ENCODE measurements at places on chromosomes 11 and 22. TPM values are rescaled to one million over a fixed set of nuclear protein-coding genes. Genes with fewer than 3 reads are reported as not detected.

BRSK2 gene
- 20.3 TPM for total RNA-seq

GRCh38 chr22:27783436-27784119, 18.0 kb downstream of the MN1 start:
- peaks cover 53% of the 10 kb centered on the region for H3K4me1 ChIP-seq
- peaks cover 4% of the 10 kb centered on the region for H3K27me3 ChIP-seq
- no peak for DNase-seq
- no peaks in the 10 kb centered on the region for H3K36me3 ChIP-seq
- no peak overlapping the region for H3K4me3 ChIP-seq

DNA sequence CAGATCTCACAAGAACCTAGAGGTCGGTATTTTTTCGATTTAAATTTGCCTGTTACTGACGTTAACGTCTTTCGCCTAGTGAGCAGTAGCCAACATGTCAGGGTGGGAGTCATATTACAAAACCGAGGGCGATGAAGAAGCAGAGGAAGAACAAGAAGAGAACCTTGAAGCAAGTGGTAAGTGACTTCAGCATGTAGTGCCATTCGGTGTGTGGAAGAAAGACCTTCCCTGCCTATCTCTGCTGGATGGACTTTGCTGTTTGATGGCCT, 750 bp downstream of the XRCC6 start:
- H3K4me1 ChIP-seq: peaks cover 15% of the 10 kb centered on the region
- H3K36me3 ChIP-seq: peaks cover 30% of the 10 kb centered on the region
- no peaks in the 10 kb centered on the region for H3K27me3 ChIP-seq
- peak overlapping the region; percentile 80 for H3K4me3 ChIP-seq

DNA sequence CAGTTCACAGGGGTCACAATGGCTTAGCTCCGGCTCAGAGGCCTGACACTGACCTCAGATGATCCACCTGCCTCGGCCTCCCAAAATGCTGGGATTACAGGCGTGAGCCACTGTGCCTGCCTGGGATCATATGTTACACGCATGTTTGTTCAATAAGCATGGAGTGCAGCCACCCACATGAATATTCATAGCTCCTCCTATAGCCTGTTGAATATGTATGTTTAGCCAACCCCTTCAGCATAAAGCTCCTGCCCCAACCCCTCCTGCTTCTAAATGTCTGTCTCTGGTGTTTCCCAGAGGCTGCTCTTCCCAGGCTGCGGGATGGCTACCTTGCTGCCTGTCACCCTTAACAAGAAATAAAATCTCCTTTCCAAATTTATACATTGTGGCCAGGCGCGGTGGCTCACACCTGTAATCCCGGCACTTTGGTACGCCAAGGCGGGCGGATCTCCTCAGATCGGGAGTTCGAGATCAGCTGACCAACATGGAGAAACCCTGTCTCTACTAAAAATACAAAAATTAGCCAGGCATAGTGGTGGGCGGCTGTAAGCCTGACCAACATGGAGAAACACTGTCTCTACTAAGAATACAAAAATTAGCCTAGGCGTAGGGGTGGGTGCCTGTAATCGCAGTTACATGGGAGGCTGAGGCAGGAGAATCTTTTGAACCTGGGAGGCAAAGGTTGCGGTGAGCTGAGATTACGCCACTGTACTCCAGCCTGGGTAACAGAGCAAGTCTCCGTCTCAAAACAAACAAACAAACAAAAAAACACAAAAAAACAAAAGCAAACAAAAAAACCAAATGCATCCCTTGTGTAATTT, 1.1 kb upstream of the APOBEC3F start:
- no peak for DNase-seq
- no peaks in the 10 kb centered on the region for H3K27me3 ChIP-seq
- H3K4me1 ChIP-seq: peaks cover 38% of the 10 kb centered on the region

- H3K4me1 ChIP-seq: peaks cover 30% of the 10 kb centered on the region
- no peaks in the 10 kb centered on the region for H3K36me3 ChIP-seq
- peaks cover 36% of the 10 kb centered on the region for H3K27me3 ChIP-seq
- peak overlapping the region; percentile 70 for H3K4me3 ChIP-seq
- no peak overlapping the region for H3K27ac ChIP-seq
These were observed 819 bp upstream of the KCNQ1OT1 start for GRCh38 chr11:2700415-2701211.

B4GALNT4 gene
- 92.6 TPM for total RNA-seq

- peaks cover 93% of the 10 kb centered on the region for H3K36me3 ChIP-seq
- no peak overlapping the region for H3K4me3 ChIP-seq
- H3K4me1 ChIP-seq: no peaks in the 10 kb centered on the region
- no peak for DNase-seq
- H3K27me3 ChIP-seq: no peaks in the 10 kb centered on the region
- no peak overlapping the region for H3K27ac ChIP-seq
These were observed 29.4 kb upstream of the TTC36 start for GRCh38 chr11:118497831-118498230.

PRDM11 gene
- 10.4 TPM for total RNA-seq

DNA sequence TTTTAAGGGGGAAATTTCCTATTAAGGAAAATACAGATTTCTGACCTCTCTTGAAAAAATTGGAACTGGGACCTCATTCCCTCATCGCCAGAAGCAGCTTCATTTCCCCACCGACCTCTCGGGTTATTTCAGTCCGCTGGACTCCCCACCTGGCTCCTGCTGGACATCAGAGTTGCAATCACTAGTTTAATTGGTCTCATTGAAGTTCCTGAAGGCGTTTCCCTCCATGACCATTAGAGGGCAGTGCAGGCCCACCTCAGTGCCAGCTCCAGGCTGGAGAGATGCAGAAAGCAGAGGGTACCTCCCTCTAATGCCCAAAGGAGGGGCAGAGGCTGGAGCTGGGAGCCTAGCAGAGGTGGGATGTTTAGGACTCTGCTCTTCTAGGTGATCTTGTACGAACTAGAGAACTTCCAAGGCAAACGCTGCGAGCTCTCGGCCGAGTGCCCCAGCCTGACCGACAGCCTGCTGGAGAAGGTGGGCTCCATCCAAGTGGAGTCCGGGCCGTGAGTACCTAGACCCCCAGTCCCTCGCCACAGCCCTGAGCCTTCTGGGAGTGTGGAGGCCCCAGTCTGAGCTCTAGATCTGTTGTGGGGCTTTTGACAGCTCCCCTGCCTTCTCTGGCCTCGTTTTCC, 2.7 kb downstream of the CRYBB3 start:
- H3K27ac ChIP-seq: no peak overlapping the region
- no peak overlapping the region for H3K4me3 ChIP-seq
- H3K36me3 ChIP-seq: no peaks in the 10 kb centered on the region

DNA sequence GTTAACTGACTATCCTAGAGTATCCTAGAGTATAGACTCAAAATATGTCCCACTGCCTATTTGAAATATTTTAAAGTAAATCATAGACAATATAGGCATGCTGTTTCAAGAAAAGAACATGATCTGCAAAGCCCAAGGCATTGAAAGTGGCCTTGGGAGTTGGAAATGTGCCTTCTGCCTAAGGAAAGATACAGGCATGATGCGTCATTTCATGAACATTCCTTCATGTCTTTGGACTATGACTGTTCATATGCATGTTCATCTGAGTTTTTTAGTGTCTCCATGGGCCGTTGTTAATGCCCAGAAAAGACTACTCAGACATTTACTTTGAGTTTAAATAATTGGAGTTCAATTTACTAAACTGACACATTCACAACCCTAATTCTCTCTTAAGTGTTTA, 69.7 kb upstream of the PRDM11 start:
- no peaks in the 10 kb centered on the region for H3K4me1 ChIP-seq
- no peak overlapping the region for H3K27ac ChIP-seq
- no peaks in the 10 kb centered on the region for H3K36me3 ChIP-seq
- H3K4me3 ChIP-seq: no peak overlapping the region
- DNase-seq: no peak
- H3K27me3 ChIP-seq: no peaks in the 10 kb centered on the region

DNA sequence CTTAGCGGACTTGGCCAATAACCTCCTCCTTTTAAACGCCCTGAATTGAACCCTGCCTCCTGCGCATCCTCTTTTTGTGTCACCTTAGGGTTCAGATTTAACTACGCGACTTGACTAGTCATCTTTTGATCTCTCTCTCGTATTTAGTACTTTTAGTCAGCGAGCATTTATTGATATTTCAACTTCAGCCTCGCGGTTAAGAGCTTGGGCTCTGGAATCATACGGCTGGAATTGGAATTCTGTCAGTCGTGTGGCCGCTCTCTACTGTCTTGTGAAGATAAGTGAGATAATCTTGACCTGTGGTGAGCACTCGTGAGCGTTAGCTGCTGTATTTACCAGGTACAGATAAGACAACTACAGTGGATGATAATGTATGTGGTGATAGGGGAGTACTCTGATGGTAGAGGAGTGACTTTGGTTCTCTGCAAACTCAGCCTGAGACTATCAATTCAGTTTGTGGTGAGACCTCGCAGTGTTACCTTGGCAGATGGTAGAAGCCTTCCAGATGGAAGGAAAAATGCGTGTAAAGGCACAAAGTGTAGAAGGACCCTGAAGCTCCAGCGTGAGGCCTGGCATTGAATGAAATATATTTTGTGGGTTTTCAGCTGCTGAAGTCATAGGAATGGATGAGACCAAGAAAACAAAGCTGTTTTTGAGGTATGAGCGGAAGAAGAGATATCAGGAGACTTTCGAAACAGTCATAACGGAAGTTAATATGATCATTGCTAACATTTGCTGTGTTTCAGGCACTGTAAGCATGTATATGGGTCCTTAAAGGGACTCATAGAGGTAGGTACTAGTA, 682 bp downstream of the ATM start:
- H3K4me3 ChIP-seq: peak overlapping the region; percentile 86
- H3K4me1 ChIP-seq: peaks cover 32% of the 10 kb centered on the region
- H3K27me3 ChIP-seq: no peaks in the 10 kb centered on the region
- no peak for DNase-seq
- H3K36me3 ChIP-seq: peaks cover 6% of the 10 kb centered on the region
- H3K27ac ChIP-seq: peak overlapping the region; percentile 92

DNA sequence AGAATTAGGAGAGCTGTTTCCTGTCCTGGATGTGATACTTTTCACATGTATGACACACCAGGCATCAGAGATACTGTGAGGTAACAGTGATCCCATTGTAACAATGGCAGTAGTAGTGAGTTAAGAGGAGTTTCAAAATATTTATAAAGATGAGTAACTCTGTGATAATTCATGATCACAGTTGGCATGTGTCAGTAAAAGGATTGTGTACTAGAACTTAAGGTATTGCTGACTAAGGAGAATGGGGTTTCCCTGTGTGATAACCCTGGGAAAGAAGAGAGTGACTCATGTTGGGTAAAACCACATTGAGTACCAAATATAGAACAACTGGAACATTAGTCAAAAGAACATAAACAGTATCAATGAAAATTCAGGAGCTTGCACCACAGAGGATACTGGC, 22.9 kb upstream of the SLC5A1 start:
- H3K4me3 ChIP-seq: no peak overlapping the region
- no peak for DNase-seq
- no peak overlapping the region for H3K27ac ChIP-seq
- 0 out of 2 replicates have a peak, but pooled peaks cover 3% of the 10 kb centered on the region for H3K27me3 ChIP-seq
- H3K4me1 ChIP-seq: 0 out of 2 replicates have a peak, but pooled peaks cover 12% of the 10 kb centered on the region

SYT13 gene
- total RNA-seq: 17.1 TPM

- H3K27ac ChIP-seq: no peak overlapping the region
- no peaks in the 10 kb centered on the region for H3K4me1 ChIP-seq
- no peaks in the 10 kb centered on the region for H3K36me3 ChIP-seq
These were observed 115.4 kb downstream of the METTL15 start for GRCh38 chr11:28223577-28223976.

SPON1 gene
- 6.4 TPM for total RNA-seq

DNA sequence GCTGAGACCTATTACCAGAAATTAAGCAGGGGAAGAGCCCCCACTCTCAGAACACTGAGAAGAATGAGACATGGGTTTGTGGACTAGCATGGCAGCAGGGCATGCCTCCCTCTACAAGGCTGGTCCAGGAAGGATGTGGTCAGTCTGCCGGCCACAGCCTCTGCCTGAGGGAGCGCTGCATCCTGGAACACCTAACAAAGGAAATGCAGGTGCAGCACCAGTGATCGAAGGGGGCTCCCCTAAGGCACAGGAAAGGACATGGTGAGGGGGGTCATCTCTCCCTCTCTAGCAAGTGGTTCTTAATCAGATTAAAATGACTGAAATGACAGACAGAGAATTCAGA, 40.6 kb upstream of the ARL14EP start:
- peak; percentile 10 for DNase-seq
- no peaks in the 10 kb centered on the region for H3K27me3 ChIP-seq
- no peaks in the 10 kb centered on the region for H3K36me3 ChIP-seq
- H3K4me1 ChIP-seq: no peaks in the 10 kb centered on the region

GRCh38 chr11:57903441-57904123, 120.1 kb upstream of the OR9Q1 start:
- DNase-seq: no peak
- no peak overlapping the region for H3K4me3 ChIP-seq
- peaks cover 4% of the 10 kb centered on the region for H3K36me3 ChIP-seq
- H3K27me3 ChIP-seq: no peaks in the 10 kb centered on the region
- no peak overlapping the region for H3K27ac ChIP-seq

GRCh38 chr11:110679323-110679975, 32.8 kb downstream of the ARHGAP20 start:
- no peaks in the 10 kb centered on the region for H3K4me1 ChIP-seq
- H3K27me3 ChIP-seq: no peaks in the 10 kb centered on the region
- no peak for DNase-seq
- no peak overlapping the region for H3K27ac ChIP-seq

- no peak overlapping the region for H3K27ac ChIP-seq
- peaks cover 7% of the 10 kb centered on the region for H3K4me1 ChIP-seq
- H3K27me3 ChIP-seq: peaks cover 5% of the 10 kb centered on the region
These were observed 130.9 kb upstream of the CCDC179 start for GRCh38 chr11:22991196-22991595.

OOSP2 gene
- not detected for total RNA-seq

DNA sequence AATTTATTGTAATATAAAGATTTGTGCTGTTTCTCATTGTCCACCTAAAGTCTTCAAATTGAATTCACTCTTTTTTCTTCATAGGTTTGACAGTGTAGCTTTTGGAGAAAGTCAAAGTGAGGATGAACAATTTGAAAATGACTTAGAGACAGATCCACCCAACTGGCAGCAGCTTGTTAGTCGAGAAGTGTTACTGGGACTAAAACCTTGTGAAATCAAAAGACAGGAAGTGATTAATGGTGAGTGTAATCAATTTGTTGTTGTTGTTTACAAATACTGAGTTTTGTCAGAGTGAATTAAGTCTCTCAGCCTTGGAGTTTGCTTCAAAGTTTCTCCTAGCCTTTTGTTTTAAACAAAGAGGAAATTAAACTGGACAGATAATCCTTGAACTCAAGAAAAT, 53.6 kb upstream of the GRIK4 start:
- no peak overlapping the region for H3K4me3 ChIP-seq
- no peaks in the 10 kb centered on the region for H3K4me1 ChIP-seq
- H3K27ac ChIP-seq: no peak overlapping the region
- H3K27me3 ChIP-seq: no peaks in the 10 kb centered on the region
- H3K36me3 ChIP-seq: peaks cover 23% of the 10 kb centered on the region

DNA sequence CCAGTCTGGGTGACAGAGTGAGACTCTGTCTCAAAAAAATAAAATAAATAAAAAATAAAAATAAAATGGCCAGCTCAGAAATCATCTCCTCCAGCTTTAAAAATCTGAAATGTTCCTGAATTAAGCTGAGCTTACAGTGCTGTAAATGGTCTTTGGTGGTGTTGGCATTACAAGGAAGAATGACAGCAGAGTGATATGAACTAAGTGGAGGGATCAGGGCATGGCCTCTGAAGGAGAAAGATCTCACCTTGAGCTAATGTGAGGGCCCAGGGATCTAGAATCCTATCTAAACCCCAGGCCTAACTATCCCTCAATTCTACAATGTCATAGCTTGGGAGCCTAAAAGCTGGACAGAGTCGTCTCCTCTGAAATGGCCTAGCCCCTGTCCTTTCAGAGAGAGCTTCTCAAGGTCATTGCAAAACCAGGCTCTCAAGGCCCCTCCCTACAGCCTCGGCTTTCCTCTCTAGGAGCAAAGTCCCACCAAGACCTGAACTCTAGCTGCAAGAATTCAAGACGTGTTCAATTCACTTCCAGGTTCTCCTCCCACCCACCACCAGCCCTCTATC, 345.4 kb downstream of the BUD13 start:
- H3K27me3 ChIP-seq: no peaks in the 10 kb centered on the region
- no peak for DNase-seq
- H3K4me3 ChIP-seq: no peak overlapping the region
- no peak overlapping the region for H3K27ac ChIP-seq
- peaks cover 9% of the 10 kb centered on the region for H3K4me1 ChIP-seq

KLHL35 gene
- 1.1 TPM for total RNA-seq

Measured in GM23338 (cell line).